Breast epithelium (tissue), 4 donors: ENCODE measurements at places on chromosomes 13 and 19. TPM values are rescaled to one million over a fixed set of nuclear protein-coding genes. Genes with fewer than 3 reads are reported as not detected.
A peak's percentile ranks its signal among the peaks of the same experiment; 100 is the strongest.

GRCh38 chr19:16197188-16197621 lies 506 bp upstream of the AP1M1 start:
- no peaks in the 10 kb centered on the region for H3K27me3 ChIP-seq
- no peak for DNase-seq
- H3K36me3 ChIP-seq = no peaks in the 10 kb centered on the region
- peak overlapping the region; percentile 82 for H3K27ac ChIP-seq
- H3K4me1 ChIP-seq = peaks cover 7% of the 10 kb centered on the region

DNA sequence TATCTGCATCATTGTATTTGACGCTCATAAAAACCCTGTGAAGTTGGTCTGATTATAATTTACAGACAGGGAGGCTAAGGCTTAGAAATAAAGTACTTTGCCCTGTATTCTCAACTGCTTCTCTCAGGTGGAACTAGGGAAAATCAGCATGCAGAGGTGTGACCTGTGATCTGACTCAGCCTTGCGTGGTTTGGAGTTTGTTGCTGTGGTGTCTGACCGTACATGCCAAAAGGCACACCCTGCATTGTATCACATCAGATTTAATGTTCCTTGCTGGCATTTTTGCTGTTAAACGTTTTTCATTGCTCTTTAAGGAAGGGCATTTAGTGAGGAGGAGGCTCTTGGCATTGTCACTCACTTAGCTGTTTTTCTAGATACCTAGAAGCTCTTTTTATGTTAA lies 58.8 kb upstream of the C1QTNF9B start:
- no peaks in the 10 kb centered on the region for H3K36me3 ChIP-seq
- DNase-seq = no peak
- no peak overlapping the region for H3K4me3 ChIP-seq
- H3K4me1 ChIP-seq = no peaks in the 10 kb centered on the region
- H3K27ac ChIP-seq = no peak overlapping the region

DNA sequence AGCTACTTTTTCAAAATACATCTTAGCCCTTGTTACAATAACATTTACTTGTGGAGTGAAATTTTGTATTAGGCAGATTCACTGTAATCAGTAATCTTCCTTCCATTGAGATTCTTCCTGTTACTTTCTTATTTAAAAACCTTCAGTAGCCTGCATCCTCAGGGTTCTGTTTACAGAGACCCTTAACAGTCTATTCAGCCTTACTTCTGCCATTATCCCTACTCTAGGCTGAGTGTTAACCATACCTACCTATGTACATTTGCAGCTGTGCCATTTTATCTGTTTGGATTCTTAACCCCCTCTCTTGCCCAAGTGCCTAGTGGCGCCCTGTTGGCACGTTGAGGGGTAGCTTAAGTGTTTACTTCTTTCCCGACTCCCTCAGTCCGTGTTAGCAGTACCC lies 71.9 kb downstream of the LRCH1 start:
- H3K4me3 ChIP-seq = no peak overlapping the region
- no peaks in the 10 kb centered on the region for H3K4me1 ChIP-seq

- no peaks in the 10 kb centered on the region for H3K4me1 ChIP-seq
- H3K27ac ChIP-seq = no peak overlapping the region
- H3K36me3 ChIP-seq = no peaks in the 10 kb centered on the region
These were observed 675.3 kb upstream of the SGCG start for GRCh38 chr13:22505489-22505888.

ANGPTL4 gene
- total RNA-seq = 186 TPM

LIPE gene
- total RNA-seq = 1,550 TPM
